ENCODE measurements at places on chromosomes 13 and 19.

DNA sequence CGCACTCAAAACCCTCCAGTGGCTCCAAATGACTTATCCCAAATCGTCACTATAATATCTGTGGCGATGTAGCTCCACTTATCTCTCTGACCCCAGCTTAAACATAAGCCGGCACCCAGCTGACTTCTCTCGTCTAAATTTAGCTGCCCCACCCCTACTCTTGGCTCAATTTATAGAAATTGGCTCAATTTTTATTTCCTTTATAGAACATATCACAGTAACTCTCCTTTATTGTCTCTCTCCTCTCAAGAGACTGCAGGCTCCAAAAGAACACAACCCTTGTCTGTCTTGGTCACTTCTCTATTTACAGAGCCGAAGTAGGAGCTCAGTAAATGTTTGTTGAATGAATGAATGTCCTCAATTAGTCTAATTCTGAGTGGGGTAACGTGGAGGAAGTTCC is 805 bp downstream of the ZNF784 start:
- DNase-seq: no peak

GRCh38 chr13:24214528-24214927 is 54.0 kb downstream of the SPATA13 start:
- no peak for DNase-seq

- DNase-seq: no peak
Observed at GRCh38 chr19:39246951-39247669, 1.5 kb downstream of the IFNL4 start.

DNA sequence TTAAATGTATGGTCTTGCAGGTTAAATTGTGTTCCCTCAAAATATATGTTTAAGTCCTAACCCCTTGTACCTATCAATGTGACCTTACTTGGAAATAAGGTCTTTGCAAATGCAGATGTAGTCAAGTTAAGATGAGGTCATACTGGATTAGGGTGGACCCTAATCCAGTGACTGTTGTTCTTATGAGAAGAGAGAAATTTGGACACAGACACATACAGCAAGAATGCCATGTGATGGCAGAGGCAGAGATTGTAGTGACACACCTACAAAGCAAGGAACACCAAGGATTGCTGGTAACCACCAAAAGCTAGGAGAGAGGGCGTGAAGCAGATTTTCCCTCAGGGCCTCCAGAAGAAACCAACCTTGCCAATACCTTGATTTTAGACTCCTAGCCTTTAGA is 50.2 kb downstream of the LACC1 start:
- DNase-seq: no peak

DNA sequence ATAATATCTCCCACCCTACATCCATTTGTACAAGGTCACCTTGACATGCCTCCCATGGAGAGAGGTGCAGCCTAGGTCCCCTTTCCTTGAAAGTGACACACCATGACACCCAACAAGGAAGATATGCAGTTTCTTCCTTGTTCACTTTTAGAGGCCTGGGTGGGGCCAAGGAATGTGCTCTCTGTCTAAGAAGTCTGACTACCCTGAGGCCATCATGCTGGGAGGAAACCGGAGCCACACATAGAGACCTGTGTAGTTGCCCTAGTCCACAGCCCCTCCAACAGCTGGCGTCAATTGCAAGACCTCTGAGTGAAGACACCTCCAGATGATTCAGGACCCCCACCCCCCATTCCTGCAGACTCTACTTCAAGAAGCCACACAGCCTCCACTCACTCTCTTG is 11.0 kb downstream of the SYDE1 start:
- DNase-seq: no peak

DNA sequence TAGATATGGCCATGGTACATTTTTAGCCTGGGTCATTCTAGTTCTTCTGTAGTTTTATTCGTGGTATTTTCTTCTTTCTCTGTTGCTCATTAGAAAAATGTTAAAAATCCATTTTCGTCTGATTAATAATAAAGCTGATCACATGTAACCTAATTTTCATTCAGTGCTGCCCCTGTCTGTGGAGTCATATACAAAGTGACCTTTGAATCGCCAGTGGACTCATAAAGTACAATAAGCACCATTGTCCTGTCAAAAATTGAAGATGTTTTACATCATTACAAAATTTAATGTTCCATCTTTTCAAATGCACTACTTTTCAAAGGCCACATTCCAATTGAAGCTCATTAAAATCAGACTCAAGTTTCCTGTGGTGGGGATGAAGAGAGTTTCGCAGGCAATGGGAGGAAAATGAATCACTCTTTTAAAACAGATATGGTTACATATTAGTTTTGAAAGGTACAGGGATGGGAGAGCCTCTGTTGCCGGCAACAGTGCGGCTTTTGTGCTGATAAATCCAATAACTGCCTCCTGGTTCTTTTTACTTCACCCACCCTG is 205.4 kb downstream of the ZNF536 start:
- no peak for DNase-seq

DNA sequence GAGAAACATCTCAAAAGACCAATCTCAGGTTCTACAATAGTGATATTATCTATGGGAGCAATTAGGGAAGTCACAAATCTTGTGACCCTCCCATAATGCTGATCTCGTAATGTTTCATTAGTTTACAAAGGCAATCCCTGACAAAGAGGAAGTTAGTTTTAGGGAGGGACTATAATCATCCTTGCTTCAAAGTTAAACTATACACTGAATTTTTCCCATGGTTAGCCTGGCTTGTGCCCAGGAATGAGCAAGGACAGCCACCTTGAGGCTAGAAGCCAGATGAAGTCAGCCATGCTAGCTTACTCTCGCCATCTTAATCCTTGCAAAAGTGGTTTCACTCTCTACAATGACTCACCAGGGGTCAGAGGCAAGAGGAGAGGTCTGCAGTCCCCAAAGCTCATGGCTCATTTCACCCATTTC is 5.4 kb downstream of the CEACAM3 start:
- DNase-seq: no peak

DNA sequence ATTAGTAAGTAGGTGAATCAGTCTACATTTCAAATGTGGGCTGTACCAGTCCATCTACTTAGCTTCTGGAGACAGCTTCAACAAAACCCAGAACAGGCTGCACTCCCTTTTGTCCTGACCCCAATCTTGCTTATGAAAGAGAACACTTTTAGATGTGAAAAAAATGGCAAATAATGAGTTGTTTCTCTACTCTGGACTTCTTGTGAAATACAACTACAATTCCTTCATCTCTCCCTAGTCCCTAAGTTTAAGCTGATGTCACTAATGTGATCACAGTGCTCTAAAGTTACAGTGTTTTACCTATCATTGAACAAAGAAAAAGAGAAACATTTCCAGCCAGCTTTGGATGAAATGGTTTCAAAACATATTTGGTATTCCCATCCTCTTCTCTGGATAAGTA is 183.9 kb downstream of the LHFPL6 start:
- no peak for DNase-seq

DNA sequence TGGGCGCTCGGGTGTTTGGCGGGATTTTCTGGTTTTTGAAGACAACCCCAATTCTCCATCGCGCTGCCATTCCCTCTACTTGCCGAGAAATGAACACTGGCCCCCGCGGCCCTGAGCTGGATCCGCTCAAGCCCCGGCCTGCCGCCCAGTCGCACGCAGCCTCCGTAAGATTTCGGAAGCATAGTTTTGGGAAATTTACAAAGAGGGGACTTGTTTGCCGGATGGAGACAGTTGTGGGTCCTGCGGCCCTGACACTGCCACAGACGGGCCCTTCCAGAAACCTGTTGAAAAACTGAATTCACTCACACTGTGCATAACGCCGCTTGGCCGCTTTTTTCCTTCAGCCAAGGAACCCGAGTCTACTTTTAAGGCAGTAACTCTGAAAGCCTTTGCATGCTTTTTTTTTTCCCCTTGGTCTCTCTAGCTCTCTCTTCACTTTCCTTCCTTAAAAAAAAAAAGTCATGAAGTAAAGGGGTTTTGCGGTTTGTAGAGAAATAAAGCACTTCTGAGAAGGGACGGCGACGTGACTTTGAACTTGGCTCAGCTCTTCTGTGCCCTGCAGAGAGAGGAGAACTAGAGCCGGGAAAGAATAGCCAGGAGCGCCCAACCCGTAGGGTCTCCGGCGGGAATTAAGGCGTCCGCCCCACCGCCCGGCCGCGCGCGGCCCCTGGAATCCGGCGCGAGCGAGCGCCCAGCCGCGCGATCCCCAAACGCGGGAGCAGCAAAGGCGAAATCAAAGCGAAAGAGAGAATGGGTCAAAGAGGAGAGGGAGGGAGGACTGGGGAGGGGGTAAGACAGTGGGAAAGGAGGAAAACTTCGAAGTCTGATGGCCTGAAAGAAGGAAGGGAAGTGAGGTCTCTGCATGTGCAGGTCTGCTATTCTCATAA is 3.4 kb upstream of the ZIC2 start:
- DNase-seq: no peak

DNA sequence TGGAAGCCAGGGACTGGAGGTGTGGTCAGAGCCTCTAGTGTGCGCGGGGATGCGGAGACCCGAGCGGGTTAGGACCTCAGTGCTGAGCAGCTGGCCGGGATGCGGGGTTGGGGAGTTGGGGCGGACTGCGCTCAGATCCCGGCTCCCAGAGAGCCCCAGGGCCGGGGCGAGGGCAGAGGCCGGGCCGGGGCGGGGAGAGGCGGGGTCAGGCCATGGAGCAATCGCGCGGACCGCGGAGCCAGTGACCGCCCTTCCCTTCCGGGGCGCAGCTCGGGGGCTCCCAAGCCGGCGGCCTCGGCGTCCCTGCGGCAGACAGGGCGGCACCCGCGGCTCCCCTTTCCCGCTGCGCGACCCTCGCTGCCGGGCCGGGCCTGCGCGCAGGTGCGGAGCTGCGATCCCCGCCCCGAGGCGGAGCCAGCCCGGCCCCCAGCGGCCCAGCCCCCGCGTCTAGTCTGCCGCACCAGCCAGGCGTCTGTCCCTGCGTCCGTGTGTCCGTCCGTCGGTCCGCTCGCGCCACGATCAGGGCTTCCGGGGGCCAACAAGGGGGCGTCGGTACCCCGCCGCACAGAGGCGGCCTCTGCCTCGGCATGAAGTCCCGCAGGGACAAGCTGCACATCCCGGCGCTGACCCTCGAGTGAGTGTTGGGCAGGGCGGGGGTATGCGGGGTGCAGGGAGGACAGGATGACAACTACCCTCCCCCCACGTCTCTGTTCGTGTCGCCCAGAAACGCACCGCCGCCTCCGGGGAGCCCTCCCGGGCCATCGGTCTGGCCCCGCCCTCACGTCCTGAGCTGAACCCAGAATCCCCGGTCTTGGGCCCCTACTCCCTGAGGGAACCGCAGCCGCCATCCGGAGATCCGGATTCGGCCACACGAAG is 12.4 kb downstream of the MAST3 start:
- no peak for DNase-seq

GRCh38 chr19:400976-401865 is 7.7 kb downstream of the C2CD4C start:
- DNase-seq: no peak

DNA sequence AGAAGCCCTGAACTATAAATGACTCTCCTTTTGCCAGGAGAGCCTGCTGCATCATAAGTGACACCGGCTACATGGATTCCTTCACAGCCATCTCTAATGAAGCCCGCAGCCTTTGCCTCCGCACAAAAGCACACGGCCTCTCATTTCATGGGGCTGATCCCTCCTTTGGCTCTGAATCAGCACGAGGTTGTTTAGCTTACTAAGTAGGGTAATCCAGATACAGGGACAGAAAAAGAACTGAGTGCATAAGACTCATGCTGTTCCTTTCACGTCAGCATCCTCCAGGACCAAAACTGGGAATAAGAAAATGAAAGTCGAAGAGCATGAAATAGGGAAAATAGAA is 136.3 kb downstream of the DCT start:
- DNase-seq: no peak

DNA sequence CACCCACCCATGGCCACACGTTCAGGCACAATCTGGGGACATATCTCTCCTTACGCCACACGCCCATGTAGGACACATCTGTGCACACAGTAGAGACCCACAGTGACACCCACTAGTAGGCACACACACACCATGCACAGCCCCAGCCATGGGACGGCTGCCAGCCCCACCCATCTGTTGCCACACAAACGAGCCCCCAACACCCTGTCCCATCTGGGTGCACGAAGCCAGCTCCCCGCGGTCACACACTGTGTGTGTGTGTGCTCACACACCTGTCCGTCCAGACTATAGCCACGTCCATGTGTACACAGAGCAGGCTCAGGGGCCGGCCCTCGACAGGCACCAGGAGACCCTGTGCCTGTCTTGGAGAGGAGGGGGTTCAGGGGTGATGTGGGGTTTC is 10.6 kb downstream of the ERFL start:
- DNase-seq: no peak

DNA sequence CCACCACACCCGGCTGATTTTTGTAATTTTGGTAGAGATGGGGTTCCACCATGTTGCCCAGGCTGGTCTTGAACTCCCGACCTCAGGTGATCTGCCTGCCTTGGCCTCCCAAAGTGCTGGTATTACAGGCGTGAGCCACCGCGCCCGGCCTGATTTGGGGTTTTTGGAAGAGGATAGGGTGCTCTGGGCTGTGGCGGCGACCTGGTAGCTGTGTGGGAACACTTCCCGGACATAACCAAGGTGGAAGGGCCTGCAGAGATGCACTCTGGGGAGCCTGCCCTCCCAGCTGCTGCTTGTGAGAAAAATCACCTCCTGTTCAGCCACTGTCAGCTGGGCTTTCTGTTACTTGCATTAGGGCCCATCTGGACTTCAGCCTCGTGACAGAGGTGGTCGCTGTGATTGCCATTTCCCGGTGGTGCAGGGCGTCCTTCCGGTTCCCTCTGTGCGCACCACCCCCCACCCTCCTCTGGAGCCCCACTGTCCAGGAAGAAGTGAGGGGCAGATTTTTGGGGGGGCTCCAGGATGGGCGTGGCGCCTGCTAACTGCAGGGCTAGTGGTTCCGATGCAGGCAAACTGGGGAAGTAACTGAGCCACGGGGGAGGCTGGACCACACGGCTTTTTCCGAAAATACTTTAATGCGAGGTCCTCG is 7.5 kb downstream of the IL4I1 start:
- no peak for DNase-seq

DNA sequence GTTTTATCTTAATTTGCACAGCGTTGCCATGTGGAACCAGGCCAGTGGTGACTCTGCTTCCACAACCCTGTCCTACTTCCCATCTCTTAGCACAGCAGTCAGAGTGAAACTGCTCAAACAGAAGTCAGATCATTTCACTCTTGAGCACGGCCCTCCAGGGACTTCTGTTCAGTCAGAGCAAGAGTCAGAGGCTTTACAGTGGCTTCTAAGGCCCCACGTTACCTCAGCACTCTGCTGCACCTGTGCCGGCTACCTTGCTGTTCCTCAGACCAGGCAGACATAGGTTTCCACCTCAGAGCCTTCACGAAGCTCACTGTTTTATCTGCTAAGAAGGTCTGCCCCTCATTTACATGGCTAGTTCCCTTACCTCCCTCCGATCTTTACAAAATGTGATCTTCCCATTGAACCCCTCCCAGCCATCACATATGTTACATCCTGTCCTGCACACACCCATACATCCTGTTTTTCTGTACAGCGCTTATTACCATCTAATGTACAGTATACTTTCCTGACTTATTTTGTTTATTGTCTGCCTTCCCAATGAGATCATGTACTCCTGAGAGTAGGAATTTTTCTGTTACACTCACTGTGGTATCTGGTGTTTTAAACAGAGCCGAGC is 41.6 kb downstream of the TM9SF2 start:
- no peak for DNase-seq

- no peak for DNase-seq
Observed at GRCh38 chr13:110294146-110294545, 12.8 kb downstream of the COL4A1 start.

Measured in effector memory CD4-positive, alpha-beta T cell (primary cell).